ENCODE measurements at places on chromosomes 11 and 22.

DNA sequence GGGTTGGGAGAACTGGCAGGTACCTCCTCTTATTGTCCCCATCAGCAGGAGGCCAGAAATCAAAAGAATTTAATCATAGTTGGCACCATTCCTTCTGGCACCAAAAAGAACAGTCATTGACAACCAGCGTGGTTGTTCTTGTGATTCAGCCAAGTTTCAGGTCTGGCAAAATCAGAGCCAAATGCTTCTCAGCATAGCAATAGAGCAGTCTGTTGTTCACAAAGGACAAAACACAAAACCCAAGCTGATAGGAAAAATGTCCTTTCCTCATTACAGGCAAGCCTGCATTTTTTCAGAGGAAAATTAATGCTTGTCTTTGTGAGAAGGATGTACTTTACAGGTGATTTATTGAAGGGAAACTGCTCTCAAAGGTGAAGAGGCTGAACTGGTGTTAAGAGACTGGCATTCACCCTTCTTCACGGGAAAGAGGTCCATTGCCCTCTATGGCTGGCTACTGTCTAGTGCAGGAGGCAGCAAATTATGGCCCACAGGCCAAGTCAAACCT is 241.8 kb upstream of the ARHGAP42 start:
- DNase-seq, result peak; percentile 20

GRCh38 chr22:49642331-49642730 is 185.3 kb downstream of the BRD1 start:
- DNase-seq, result no peak

DNA sequence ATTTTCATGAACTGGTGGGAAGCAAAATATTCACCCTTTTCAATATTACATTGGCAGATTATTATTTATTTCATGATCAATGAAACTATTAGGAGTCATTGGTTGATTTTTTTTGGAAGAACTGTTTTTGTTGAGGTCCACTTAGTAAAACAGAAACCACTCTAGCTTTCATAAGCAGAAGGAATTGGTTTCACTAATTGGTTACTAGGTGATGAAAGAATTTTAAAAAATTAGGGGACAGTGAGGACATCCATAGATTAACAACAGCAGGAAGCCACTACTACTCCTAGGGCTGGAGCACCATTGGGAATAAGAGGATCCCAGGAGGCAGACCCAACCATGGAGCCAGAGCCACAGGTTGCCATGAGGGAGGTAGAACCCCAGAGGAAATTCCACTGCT is 74.4 kb upstream of the KCNA4 start:
- DNase-seq, result no peak

DNA sequence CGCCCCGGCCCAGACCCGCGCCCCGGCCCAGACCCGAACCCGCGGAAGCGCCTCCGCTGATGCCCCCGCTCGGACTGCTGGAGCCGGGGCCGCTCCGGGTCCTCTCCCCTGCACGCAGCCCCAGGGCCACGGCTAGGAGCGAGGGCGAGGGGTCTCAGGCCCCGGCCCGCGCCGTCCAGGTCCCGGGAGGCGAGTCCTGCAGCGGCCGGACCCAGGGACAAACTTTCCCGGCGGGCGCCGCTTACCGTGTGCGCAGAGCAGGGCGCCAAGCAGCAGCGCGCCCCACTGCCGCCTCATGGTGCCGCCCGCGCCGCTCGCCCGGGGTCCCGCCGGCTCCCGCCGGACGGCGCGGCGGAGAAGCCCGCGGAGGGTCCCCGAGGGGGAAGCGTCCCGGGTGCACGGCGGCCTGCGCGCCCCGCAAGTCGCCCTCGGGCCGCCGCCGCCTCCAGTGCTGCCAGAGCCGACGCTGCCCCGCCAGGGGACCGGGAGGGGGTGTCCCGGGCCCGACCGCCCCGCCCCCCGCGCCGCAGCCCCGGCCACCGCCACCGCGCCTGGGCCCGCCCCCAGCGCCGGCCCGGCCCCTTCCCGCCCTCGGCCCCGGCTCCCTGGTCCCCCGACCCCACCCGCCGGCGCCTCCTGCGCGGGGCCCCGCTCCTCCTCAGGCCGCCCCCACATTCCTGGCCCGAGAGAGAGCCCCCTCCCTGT is at the start of gene LRP4:
TSS of gene LRP4 (minus strand) at position 468 of the 705 bp plus-strand sequence. CDS start at position 297, 171 bp downstream.
- DNase-seq, result no peak

DNA sequence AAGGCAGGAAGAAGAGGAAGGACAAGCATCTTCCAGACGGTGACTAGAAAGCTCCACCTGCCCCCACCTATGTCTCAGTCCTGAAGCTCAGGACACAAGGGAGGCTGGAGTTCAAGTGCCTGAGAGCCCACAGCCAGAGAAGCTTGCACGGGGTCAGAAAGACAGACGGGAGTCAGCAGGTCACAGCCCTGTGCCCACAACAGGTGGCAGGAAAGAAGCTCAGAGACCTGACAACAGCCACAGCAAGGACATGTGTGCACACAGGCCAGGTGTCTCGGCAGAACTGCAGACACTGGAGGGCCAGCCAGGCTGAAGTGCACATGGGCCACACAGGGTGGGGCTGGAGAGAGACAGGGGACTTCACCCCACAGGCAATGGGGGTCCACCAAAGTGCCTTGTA is 37.2 kb upstream of the MOB2 start:
- DNase-seq, result no peak

GRCh38 chr11:131038597-131038996 is 122.3 kb upstream of the SNX19 start:
- no peak for DNase-seq

GRCh38 chr11:71977743-71978418 is 20.8 kb upstream of the IL18BP start:
- peak; percentile 47 for DNase-seq

- DNase-seq, result no peak
Observed at GRCh38 chr11:47329987-47330931, 22.2 kb downstream of the MYBPC3 start.

- peak; percentile 66 for DNase-seq
Observed at GRCh38 chr11:60786811-60787567, 1.9 kb downstream of the MS4A10 start.

DNA sequence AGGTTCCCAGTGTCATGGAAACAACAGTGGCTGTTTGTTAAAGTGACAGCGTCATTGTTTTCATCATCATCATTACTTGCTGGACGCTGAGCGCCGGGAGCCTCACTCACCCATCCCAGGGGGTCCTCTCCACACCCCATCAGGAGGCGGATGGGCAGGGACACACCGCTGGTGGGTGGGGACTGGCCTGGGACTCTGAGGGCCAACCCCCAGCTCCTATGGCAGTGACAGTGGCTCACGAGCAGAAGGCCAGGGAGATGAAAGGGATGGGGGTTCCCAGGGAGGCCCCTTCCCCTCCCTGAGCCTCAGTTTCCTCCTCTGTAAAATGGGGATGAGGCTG is 76.6 kb upstream of the PRR5 start:
- no peak for DNase-seq

DNA sequence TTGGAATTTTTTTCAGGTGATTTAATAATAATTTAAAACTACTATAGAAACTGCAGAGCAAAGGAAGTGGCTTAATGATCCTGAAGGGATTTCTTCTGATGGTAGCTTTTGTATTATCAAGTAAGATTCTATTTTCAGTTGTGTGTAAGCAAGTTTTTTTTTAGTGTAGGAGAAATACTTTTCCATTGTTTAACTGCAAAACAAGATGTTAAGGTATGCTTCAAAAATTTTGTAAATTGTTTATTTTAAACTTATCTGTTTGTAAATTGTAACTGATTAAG is 3.4 kb downstream of the MALAT1 start:
- DNase-seq, result no peak

- peak; percentile 87 for DNase-seq
Observed at GRCh38 chr11:76782531-76783293, 444 bp upstream of the TSKU start.

DNA sequence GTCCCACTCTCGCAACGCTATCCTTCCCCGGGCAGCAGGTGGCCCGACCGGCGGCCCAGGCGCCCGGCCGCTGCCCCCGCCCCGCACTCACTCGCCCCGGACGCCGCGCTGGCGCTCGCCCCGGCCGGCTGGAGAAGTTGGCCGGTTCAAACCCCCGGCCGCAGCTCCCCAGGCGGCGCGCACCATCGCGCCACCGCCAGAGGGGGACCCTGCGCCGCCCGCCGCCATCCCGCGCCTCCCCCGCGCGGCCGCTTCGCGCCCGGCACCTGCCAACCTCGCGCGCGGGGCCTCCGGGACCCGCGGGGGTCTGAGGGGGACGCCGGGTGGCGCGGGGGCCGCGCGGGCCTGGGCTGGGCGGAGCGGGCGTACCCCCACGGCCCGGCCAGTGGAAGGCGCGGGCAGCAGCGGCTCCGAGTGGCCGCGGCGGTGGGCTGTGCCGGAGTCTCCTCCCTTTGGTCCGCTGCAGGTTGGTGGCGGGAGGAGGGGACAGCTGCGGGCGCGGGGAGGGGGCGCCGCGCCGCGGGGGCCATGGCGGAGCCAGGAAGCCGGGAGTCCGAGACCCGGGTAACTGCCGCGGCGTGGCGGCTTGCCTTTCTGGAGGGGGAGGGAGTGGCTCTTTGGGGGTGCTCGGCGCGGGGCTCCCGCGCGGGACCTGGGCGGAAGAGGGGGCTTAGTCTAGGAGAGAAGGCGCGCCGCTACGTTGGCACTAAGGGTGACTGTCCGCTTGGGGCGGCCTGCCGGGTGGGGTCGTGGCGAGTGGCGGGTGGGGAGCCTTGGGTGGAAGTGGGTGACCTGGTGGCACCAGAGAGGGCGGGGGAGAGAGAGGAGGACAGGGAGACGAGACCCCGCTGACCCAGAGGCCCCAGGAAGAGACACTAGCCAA is at the start of the genes MPST and TST:
TSS of gene MPST (plus strand) at position 434 of the 883 bp plus-strand sequence. CDS start at position 529, 95 bp downstream.
TSS of gene TST (minus strand) at position 139 of the 883 bp plus-strand sequence. CDS start 715 bp downstream, outside the sequence.
- peak; percentile 79 for DNase-seq

DNA sequence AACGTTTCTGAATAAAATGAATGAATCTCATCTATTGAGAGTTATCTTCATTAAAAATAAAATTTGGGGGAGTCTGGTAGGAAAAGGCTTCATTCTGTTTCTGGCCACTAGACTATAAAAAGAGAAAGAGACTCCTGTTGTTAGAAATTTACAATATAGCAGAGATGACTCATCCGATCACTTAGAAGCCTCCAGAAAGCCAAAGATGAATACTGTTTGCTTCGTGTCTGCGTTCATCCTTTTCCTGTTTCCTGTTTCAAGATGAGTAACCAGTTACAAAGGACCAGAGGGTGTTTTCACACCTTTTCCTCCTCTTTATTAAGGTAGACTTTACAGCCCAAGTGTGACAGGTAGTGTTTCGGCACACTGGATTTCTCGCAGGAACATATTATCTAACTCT is 1120.7 kb downstream of the LRRC4C start:
- no peak for DNase-seq
